ENCODE measurements at places on chromosomes 3 and 15. TPM values are rescaled to one million over a fixed set of nuclear protein-coding genes. Genes with fewer than 3 reads are reported as not detected.
A peak's percentile ranks its signal among the peaks of the same experiment; 100 is the strongest.

The RBMS3 gene
- 5.0 TPM for total RNA-seq

The FES gene
- 33.7 TPM for total RNA-seq

DNA sequence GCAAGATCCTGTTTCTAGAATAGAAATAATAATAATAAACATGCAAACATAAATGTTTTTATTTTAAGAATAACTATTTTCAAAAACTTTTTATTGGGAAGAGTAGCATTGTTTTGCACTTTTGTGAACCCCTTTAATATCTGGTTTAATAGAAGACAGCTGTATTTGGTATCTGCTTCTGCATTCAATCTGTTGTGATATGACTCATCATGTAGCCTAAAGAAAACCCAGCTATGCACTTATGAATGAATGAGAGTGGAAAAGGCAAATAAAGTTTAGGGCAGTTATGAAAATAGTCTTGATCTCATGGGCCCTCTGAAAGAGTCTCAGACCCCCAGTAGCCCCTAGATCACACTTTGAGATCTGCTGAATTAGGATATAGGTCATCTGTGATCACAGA lies 100.4 kb upstream of the PPP2R3A start:
- H3K27ac ChIP-seq = no peak overlapping the region
- H3K4me1 ChIP-seq = no peaks in the 10 kb centered on the region
- DNase-seq = no peak
- H3K4me3 ChIP-seq = no peak overlapping the region

GRCh38 chr15:82804575-82804949 lies 1.3 kb downstream of the FSD2 start:
- H3K4me1 ChIP-seq = peaks cover 9% of the 10 kb centered on the region
- H3K36me3 ChIP-seq = no peaks in the 10 kb centered on the region
- peaks cover 48% of the 10 kb centered on the region for H3K27me3 ChIP-seq
- DNase-seq = no peak
- no peak overlapping the region for H3K27ac ChIP-seq

DNA sequence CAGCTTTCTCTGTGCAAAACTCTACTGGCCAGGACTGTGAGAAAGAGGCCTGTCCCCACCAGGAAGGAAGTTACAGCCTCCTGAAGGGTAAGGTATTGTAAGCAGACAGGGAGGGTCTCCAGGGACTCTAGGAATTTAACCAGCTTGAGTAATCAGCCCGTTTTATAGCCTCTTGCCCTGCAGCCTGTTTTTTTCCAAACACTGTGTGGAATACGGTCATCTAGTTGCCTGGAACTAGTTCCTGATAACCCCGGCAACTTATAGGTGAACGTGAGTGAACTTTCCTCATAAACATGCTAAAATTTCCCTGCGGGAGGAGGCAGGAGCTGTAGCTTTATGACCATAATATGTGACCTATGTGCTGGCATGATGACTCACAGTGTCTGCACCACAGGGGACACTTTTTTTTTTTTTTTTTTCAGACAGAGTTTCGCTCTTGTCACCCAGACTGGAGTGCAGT lies 60.1 kb upstream of the DAZL start:
- H3K4me1 ChIP-seq = no peaks in the 10 kb centered on the region
- no peaks in the 10 kb centered on the region for H3K36me3 ChIP-seq
- no peak overlapping the region for H3K27ac ChIP-seq
- DNase-seq = peak; percentile 41
- no peak overlapping the region for H3K4me3 ChIP-seq
- peaks cover 14% of the 10 kb centered on the region for H3K27me3 ChIP-seq

DNA sequence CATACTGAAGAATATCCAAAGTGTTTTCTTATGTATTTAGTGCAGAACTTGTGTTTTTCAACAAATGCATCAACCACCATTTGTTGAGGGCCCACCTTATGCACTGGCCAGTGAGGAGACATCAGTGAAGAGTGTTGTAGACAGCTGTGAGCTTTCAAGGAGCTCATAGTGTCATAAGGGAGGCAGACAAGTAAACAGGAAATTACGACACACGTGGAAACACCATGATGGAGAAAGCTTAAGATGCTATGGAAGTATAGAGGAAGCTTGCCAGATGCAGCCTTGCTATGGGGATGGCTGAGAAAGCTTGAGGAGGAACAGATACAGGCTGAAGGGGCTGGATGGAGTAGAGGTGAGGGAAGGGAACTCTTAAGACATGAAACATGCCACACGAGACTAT lies 50.8 kb upstream of the PSMD6 start:
- no peak overlapping the region for H3K27ac ChIP-seq
- H3K4me3 ChIP-seq = no peak overlapping the region
- DNase-seq = no peak
- H3K27me3 ChIP-seq = peaks cover 10% of the 10 kb centered on the region

DNA sequence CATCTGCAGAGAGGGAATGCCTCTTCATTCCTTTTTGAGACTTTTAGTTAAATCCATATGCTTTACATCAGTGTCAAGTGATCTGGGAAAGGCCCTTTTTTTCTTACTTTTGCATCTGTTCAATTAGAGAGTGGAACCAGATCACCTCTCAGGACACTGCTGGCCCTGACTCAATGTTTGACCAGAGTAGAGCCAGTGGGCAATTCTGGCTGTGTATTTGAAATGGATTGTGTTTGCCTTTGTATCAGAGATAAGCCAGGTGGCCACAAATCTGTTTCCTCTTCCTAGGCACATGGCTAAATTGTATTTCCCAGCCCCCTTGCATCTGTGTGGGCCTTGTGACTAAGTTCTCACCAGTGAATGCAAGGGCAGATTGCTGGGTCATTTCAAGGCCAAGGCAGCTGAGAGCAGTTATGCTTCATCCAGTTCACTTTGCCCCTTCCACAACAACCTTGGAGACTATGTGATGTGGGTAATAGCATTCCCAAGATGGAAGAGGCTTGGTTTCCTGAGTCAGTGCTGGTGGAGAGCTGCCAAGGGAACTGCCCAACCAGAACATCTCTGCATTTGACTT lies 75.6 kb upstream of the CACNA2D3 start:
- no peak overlapping the region for H3K27ac ChIP-seq
- no peaks in the 10 kb centered on the region for H3K27me3 ChIP-seq
- DNase-seq = no peak
- H3K36me3 ChIP-seq = no peaks in the 10 kb centered on the region
- H3K4me3 ChIP-seq = no peak overlapping the region

DNA sequence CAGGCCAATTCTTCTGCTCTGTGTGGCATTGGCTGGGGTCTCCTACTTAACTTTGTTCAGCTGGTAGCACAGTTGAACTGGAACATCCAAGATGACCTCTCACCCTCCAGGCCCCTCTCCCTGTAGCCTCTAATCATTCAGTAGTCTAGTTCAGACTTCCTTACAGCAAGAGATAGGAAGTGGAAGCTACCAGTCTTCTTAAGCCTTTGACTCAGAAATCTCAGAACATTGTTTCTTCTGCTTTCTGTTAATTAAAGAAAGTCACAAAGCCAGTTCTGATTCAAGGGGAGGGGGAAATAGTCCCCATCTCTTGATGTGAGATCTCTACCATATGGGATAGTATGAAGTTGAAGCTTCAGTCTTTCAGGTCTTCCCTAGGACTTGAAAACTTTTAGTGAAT lies 18.8 kb upstream of the SACM1L start:
- DNase-seq = no peak
- no peaks in the 10 kb centered on the region for H3K27me3 ChIP-seq
- H3K27ac ChIP-seq = no peak overlapping the region
- H3K4me3 ChIP-seq = no peak overlapping the region

- H3K36me3 ChIP-seq = no peaks in the 10 kb centered on the region
- no peak overlapping the region for H3K27ac ChIP-seq
- no peak overlapping the region for H3K4me3 ChIP-seq
- H3K27me3 ChIP-seq = no peaks in the 10 kb centered on the region
- peaks cover 8% of the 10 kb centered on the region for H3K4me1 ChIP-seq
These were observed 35.8 kb upstream of the RPN1 start for GRCh38 chr3:128686465-128686864.

Data from activated CD4-positive, alpha-beta T cell treated with anti-CD3 and anti-CD28 coated beads, Interleukin-2, amount 10 ng/mL, durations not matched to agents 24 days and 14 days (primary cell).